ENCODE measurements at places on chromosomes 12 and 14. TPM values are rescaled to one million over a fixed set of nuclear protein-coding genes. Genes with fewer than 3 reads are reported as not detected.

GRCh38 chr12:52411815-52412214 lies 5.7 kb upstream of the KRT82 start:
- no peaks in the 10 kb centered on the region for H3K36me3 ChIP-seq
- H3K4me3 ChIP-seq: no peak overlapping the region
- DNase-seq: no peak
- H3K4me1 ChIP-seq: peaks cover 3% of the 10 kb centered on the region
- H3K27ac ChIP-seq: no peak overlapping the region

DNA sequence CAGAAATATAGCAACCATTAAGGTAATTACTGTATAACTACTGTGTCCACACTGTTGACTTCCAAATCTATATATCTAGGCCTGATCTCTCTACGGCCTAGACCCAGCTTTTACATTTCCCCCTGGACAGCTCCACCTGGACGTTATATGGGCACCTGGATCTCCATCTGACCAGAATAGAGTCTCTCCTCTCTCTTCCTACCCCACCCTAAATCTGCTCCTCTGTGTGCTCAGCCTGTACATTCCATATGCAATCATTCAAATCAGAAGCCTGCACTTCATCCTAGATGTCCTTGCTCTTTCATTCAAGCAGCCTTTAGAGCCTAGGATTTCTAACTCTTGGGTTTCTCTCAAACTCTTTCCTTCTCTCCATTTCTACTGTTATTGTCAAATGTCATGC lies 255.0 kb downstream of the PAX9 start:
- H3K36me3 ChIP-seq: no peaks in the 10 kb centered on the region
- H3K4me1 ChIP-seq: no peaks in the 10 kb centered on the region
- no peak overlapping the region for H3K27ac ChIP-seq
- H3K27me3 ChIP-seq: no peaks in the 10 kb centered on the region
- no peak for DNase-seq
- H3K4me3 ChIP-seq: no peak overlapping the region

GRCh38 chr12:89622115-89622514 lies 86.5 kb downstream of the ATP2B1 start:
- no peak overlapping the region for H3K27ac ChIP-seq
- no peak for DNase-seq
- H3K36me3 ChIP-seq: peaks cover 6% of the 10 kb centered on the region
- H3K4me3 ChIP-seq: no peak overlapping the region

DNA sequence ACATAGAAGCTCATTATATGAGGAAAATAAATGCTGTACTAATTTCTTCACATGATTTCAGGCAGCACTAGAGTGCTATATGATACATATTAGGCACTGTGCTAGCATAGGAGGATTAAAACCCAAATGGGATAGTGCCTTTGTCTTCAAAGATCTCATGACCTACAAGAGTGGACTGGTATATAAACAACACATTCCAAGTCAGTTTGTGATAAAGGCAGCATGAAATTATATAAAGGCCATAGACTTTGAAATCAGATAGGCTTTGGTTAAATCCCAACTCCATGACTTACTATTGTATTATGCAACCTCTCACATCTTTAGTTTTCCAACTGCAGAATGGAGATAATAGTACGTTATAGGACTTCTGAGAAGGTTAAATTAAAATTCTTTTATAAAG lies 179.7 kb downstream of the RAD51B start:
- H3K27ac ChIP-seq: no peak overlapping the region
- no peaks in the 10 kb centered on the region for H3K4me1 ChIP-seq
- H3K4me3 ChIP-seq: no peak overlapping the region
- no peaks in the 10 kb centered on the region for H3K36me3 ChIP-seq
- DNase-seq: no peak

The KCNK13 gene
- total RNA-seq: 0.99 TPM

GRCh38 chr12:117890137-117890536 lies 78.7 kb downstream of the KSR2 start:
- H3K4me1 ChIP-seq: no peaks in the 10 kb centered on the region
- no peak overlapping the region for H3K27ac ChIP-seq
- no peak overlapping the region for H3K4me3 ChIP-seq
- DNase-seq: no peak

DNA sequence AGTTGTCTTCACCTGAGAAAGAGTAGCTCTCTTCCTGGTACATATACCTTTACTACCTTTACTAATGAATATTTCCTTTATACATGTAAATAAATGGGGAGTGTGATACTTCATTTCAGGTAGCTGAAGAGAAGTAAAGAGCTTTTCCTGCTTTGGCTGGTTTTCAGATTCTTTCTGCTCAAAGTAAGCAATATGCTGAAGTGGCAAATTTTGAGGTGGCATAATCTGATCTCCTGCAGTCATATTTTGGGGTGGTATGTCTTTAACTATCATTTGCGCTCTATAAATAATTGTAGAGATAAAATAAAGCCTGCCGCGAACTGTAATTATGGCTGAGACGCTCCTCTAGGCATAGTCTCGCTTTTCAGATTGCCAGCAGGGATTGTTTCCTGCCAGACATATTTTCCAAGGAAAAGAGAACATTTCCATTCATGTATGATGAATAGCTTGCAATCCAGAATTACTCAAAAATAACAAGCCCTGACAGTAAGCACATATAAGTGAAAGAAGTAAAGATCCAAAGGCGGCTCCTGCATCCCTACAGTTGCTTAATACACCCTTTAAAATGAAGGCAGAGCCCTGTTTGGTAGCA lies 200.7 kb downstream of the C12orf50 start:
- DNase-seq: no peak
- no peak overlapping the region for H3K27ac ChIP-seq
- no peaks in the 10 kb centered on the region for H3K4me1 ChIP-seq
- H3K4me3 ChIP-seq: no peak overlapping the region

The RPGRIP1 gene
- 0.33 TPM for total RNA-seq

- H3K27me3 ChIP-seq: no peaks in the 10 kb centered on the region
- H3K4me3 ChIP-seq: no peak overlapping the region
- DNase-seq: no peak
Observed at GRCh38 chr12:111482462-111482861, 76.7 kb downstream of the SH2B3 start.

DNA sequence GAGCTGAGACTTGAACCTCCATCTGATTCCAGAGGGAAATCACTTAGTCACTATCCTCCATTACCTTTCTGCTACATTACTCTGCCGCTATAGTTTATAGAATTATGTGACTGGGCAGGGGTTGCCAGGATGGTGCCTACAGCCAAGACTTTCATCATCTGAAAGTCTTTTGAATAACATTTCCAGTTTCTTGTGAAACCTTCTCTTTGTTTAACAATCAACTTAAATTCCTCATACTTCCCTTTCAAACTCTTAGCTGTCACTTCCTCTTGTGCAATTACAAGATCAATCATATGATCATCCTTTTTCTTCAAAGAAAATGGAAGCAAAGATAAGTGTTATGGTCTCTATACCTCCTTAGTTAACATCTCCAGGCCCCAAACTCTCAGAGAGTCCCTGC lies 25.4 kb upstream of the PELI2 start:
- no peak overlapping the region for H3K4me3 ChIP-seq
- no peaks in the 10 kb centered on the region for H3K36me3 ChIP-seq
- H3K27me3 ChIP-seq: no peaks in the 10 kb centered on the region
- H3K27ac ChIP-seq: no peak overlapping the region
- no peaks in the 10 kb centered on the region for H3K4me1 ChIP-seq

The OTOGL gene
- 0.59 TPM for total RNA-seq

DNA sequence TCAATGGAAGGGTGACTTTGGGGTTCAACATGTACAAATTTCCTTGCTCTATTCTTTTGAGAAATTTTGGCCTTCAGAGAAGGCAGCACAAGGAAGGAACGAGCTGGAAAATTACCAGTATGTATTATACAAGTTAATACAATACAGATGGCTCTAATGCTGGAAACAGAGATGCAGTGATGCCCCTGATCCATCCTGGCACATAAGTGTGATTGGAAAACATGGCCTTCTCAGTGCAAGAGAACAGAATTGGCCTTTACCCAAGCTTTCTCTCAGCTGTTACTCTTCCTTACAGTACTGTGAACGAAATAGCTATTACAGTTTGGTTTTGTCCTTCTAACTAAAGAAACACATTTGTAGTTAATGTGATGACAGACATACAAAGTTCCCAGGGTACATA lies 102.5 kb upstream of the GPHB5 start:
- no peak overlapping the region for H3K4me3 ChIP-seq
- H3K27ac ChIP-seq: no peak overlapping the region

All from spinal cord (tissue), 10 donors.